Breast epithelium (tissue), 4 donors: ENCODE measurements at places on chromosomes 2 and 18. TPM values are rescaled to one million over a fixed set of nuclear protein-coding genes. Genes with fewer than 3 reads are reported as not detected.
A peak's percentile ranks its signal among the peaks of the same experiment; 100 is the strongest.

DNA sequence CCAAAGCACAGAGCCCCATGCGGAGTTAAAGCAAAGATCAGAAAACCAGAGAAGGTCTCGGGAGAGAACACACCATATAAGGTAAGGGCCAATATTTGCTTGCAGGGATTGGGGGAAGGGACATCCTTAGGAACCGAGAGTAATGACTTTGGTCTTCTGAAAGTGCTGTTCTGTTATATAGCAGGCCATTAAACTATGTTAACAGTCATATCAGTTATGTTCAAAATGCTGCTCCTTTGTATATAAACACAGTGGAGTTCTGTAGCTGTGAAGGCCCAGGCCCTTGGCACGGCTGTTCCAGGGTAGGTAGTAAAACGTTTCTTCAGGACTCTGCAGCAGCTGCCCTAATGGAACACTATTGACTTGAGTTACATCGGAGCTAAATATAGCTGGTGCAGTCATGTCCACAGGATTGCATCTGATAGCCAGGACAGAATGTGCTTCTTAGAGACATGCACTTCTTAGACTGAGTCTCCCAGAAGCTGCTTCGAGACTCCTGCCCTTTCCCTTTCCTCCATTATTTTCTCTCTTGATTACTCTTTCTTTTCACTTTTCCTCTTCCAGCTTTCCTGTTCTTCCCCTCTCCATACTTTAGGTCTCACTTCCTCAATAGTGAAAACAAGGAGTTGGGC lies 122.4 kb downstream of the SETBP1 start:
- H3K27ac ChIP-seq, result peak overlapping the region; percentile 59
- no peaks in the 10 kb centered on the region for H3K4me1 ChIP-seq
- no peak for DNase-seq
- no peaks in the 10 kb centered on the region for H3K27me3 ChIP-seq

- H3K4me3 ChIP-seq, result peak overlapping the region; percentile 93
- no peaks in the 10 kb centered on the region for H3K36me3 ChIP-seq
- H3K4me1 ChIP-seq, result no peaks in the 10 kb centered on the region
- peak overlapping the region; percentile 46 for H3K27ac ChIP-seq
Observed at GRCh38 chr2:152097290-152097800, 1.5 kb downstream of the CACNB4 start.

- DNase-seq, result no peak
- H3K36me3 ChIP-seq, result no peaks in the 10 kb centered on the region
- no peak overlapping the region for H3K4me3 ChIP-seq
- no peaks in the 10 kb centered on the region for H3K27me3 ChIP-seq
- H3K4me1 ChIP-seq, result peaks cover 9% of the 10 kb centered on the region
- H3K27ac ChIP-seq, result peak overlapping the region; percentile 76
Observed at GRCh38 chr2:37389989-37390765, 45.7 kb downstream of the QPCT start.

The REEP1 gene
- total RNA-seq, result 1.3 TPM

- H3K4me3 ChIP-seq, result no peak overlapping the region
- no peak overlapping the region for H3K27ac ChIP-seq
- DNase-seq, result no peak
- no peaks in the 10 kb centered on the region for H3K36me3 ChIP-seq
Observed at GRCh38 chr2:211128287-211128686, 571.9 kb downstream of the CPS1 start.

The SLC9A4 gene
- not detected for total RNA-seq

The KCNE4 gene
- total RNA-seq, result 26.2 TPM

The STAT4 gene
- 3.6 TPM for total RNA-seq

The CNGA3 gene
- total RNA-seq, result under 0.01 TPM

DNA sequence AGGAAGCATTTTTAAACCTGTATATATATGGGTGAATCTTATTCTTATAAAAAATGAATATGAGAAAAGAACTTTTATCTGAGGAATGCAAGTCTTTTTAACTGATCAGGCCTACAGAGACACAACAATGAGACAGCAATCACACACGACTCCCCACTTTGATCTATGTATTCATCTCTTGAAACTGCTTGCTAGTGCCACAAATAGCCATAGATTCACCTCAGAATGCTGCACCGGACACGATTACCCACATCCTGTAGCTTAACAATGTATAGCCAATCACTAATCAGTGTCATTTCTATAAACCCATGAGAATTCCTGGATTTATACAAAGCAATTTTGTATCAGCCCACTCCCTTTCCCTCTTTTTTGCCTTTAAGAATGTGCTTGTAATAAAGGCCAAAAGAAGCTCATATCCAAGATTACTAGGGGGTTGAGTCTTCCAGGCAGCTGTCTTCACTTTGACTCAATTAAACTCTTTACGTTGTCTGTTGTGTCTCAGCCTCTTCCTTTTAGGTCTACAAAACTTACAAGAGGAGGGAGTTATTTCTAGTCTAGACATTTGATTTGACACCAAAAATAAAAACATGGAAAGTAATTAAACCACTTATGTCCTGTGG lies 94.9 kb downstream of the MBD2 start:
- H3K36me3 ChIP-seq, result no peaks in the 10 kb centered on the region
- DNase-seq, result no peak
- H3K27me3 ChIP-seq, result no peaks in the 10 kb centered on the region
- H3K27ac ChIP-seq, result no peak overlapping the region
- H3K4me1 ChIP-seq, result no peaks in the 10 kb centered on the region
- H3K4me3 ChIP-seq, result no peak overlapping the region

GRCh38 chr18:54822872-54823845 lies 5.1 kb upstream of the RAB27B start:
- H3K4me1 ChIP-seq, result no peaks in the 10 kb centered on the region
- H3K36me3 ChIP-seq, result no peaks in the 10 kb centered on the region
- no peak overlapping the region for H3K4me3 ChIP-seq
- DNase-seq, result no peak
- no peak overlapping the region for H3K27ac ChIP-seq

The CD8B2 gene
- 0.29 TPM for total RNA-seq

The CMPK2 gene
- 4.2 TPM for total RNA-seq

DNA sequence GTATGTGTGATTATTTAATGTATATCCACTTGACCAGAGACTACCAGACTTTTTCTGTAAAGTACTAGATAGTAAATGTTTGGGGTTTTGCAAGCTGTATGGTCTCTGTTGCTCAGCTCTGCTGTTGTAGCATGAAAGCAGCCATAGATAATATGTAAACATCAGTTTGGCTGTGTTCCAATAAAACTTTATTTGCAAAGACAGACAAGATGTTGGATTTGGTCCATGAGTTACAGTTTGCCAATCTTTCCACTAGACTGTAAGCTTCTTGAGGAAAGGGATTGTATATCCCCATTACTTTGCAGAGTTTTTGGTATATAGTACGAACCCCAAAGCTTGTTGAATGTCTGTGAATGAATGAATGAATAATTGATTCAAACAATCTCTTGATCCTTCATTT lies 17.2 kb downstream of the REL start:
- no peak overlapping the region for H3K27ac ChIP-seq
- no peaks in the 10 kb centered on the region for H3K27me3 ChIP-seq
- no peak overlapping the region for H3K4me3 ChIP-seq
- DNase-seq, result no peak
- H3K36me3 ChIP-seq, result no peaks in the 10 kb centered on the region
- H3K4me1 ChIP-seq, result no peaks in the 10 kb centered on the region

The CHRNA1 gene
- total RNA-seq, result not detected

DNA sequence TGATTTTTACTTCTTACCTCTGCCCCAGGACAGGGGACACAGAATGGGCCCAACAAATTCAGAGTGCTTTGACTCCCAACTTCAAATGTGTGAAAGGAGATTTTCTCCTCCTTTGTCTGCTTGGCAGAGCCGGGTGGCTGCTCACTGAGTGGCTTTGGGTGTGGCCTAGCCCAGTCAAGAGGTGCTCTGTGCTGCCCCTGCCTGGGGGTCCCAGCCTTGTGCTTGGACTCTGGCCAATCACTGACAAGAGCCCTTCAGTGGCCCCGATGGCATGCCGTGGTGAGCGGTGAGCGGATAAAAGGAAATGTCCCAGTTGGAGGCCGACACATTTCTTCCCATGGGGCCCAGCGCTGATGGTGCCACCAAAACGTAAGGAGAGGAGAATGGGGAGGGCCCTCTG lies 259.2 kb downstream of the CELF4 start:
- no peaks in the 10 kb centered on the region for H3K36me3 ChIP-seq
- no peaks in the 10 kb centered on the region for H3K4me1 ChIP-seq

The SIX3 gene
- not detected for total RNA-seq

The PCGF1 gene
- total RNA-seq, result 18.3 TPM

- no peak overlapping the region for H3K4me3 ChIP-seq
- no peaks in the 10 kb centered on the region for H3K4me1 ChIP-seq
- no peaks in the 10 kb centered on the region for H3K27me3 ChIP-seq
- H3K27ac ChIP-seq, result no peak overlapping the region
- no peak for DNase-seq
- no peaks in the 10 kb centered on the region for H3K36me3 ChIP-seq
Observed at GRCh38 chr2:240141736-240142135, 1.3 kb upstream of the OTOS start.

GRCh38 chr2:159712143-159712928 lies at the start of gene MARCHF7:
TSS of gene MARCHF7 (plus strand) at chr2:159712506. CDS start at chr2:159729023, 16,517 bp downstream.
- no peaks in the 10 kb centered on the region for H3K27me3 ChIP-seq
- H3K27ac ChIP-seq, result peak within 1 kb of the TSS; percentile 97
- peak within 1 kb of the TSS; percentile 99 for H3K4me3 ChIP-seq
- peaks cover 3% of the 10 kb centered on the region for H3K36me3 ChIP-seq
- DNase-seq, result peak; percentile 94

- H3K4me1 ChIP-seq, result no peaks in the 10 kb centered on the region
- DNase-seq, result no peak
- H3K4me3 ChIP-seq, result no peak overlapping the region
Observed at GRCh38 chr2:15147591-15147990, 413.5 kb downstream of the NBAS start.

- no peak overlapping the region for H3K4me3 ChIP-seq
- H3K27me3 ChIP-seq, result no peaks in the 10 kb centered on the region
- no peak for DNase-seq
- no peak overlapping the region for H3K27ac ChIP-seq
Observed at GRCh38 chr2:40540026-40540425, 88.1 kb upstream of the SLC8A1 start.

The CGREF1 gene
- total RNA-seq, result 3.4 TPM

DNA sequence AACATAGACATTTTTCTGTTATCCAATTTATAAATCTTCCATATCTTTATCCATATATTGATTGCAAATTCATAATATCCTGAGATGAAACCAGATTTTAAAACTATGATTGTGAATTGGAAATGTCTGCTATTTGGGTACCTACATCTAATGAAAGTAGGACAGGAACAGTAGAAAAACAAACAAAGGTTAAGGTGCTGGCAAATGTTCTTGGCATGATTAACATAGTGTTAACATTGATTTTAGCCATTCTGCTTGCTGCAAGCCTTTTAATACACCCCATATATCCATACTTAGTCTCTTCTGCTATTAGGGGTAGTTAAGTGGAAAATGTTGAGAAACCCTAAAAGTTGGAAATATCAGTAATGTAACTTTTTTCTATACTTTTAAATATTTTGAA lies 152.0 kb downstream of the KCNJ3 start:
- no peak for DNase-seq
- H3K4me3 ChIP-seq, result no peak overlapping the region
- no peaks in the 10 kb centered on the region for H3K4me1 ChIP-seq
- no peaks in the 10 kb centered on the region for H3K36me3 ChIP-seq
- H3K27me3 ChIP-seq, result no peaks in the 10 kb centered on the region

GRCh38 chr2:17916584-17916983 lies 38.1 kb downstream of the KCNS3 start:
- H3K4me1 ChIP-seq, result no peaks in the 10 kb centered on the region
- no peak overlapping the region for H3K27ac ChIP-seq
- no peaks in the 10 kb centered on the region for H3K36me3 ChIP-seq
- no peak overlapping the region for H3K4me3 ChIP-seq
- H3K27me3 ChIP-seq, result no peaks in the 10 kb centered on the region
- no peak for DNase-seq

DNA sequence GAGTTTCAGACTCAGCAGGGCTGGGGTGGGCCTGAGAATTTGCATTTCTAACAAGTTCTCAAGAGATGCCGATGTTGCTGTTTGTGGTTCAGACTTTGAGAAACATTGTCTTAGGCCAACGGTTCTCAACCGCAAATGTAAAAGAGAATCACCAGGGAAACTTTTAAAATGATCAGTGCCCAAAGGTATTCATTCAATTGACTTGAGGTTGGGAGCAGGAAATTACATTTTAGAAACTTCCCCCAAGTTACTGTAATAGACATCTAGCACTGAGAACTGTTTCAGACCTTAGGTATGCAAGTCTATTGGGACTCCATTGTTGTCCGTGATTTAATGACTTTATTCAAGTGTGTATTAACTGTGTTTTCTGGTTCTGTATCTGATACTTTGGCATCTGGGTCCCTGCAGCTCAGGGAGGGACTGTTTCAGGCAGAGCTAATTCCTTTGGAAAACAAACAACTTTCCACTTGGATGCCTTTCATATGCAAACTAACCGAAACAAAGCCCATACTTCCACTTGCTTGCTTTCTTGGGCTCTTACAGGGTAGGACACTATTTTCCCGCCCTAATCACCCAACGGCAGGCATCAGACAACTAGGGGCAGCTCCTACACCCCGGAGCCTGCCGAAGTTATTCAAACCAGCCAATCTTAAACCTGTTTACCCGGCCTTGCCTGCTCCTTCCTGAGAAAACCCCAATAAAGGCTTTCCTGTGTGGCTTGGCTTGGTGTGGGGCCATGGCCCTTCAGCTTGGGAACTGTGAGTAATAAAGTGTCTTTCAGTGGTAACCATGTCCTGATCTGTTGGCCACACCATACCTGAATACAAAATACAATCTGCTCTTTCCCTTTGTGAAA lies 97.6 kb downstream of the POLE4 start:
- no peaks in the 10 kb centered on the region for H3K36me3 ChIP-seq
- no peaks in the 10 kb centered on the region for H3K4me1 ChIP-seq
- H3K27ac ChIP-seq, result no peak overlapping the region
- H3K4me3 ChIP-seq, result no peak overlapping the region

- no peaks in the 10 kb centered on the region for H3K27me3 ChIP-seq
- H3K27ac ChIP-seq, result no peak overlapping the region
- H3K4me3 ChIP-seq, result no peak overlapping the region
Observed at GRCh38 chr2:151240433-151240832, 21.2 kb downstream of the RBM43 start.

The ANKRD29 gene
- total RNA-seq, result 8.8 TPM

The COL4A4 gene
- total RNA-seq, result 1.2 TPM

DNA sequence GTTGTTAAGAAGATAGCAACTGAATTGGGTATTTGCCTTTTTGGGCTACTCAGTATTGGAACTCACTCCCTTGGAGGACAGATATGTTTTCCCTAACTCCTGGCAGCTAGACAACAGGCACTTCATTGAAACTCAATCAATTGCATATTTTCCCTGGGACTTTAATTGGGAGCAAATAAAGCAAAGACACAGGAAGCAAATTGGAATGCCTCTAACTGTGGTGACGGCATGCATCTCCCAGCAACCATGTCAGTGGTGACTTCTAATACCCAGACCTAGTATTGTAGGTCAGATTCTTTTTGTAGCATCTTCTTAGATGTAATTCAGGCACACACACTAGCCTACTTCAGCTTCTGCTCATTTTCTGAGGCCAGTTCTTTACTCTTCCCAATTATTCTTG lies 164.2 kb upstream of the SETBP1 start:
- no peak for DNase-seq
- H3K27me3 ChIP-seq, result no peaks in the 10 kb centered on the region
- no peak overlapping the region for H3K27ac ChIP-seq
- H3K4me3 ChIP-seq, result no peak overlapping the region
- H3K36me3 ChIP-seq, result no peaks in the 10 kb centered on the region
